ENCODE measurements at places on chromosomes 13 and 19.

DNA sequence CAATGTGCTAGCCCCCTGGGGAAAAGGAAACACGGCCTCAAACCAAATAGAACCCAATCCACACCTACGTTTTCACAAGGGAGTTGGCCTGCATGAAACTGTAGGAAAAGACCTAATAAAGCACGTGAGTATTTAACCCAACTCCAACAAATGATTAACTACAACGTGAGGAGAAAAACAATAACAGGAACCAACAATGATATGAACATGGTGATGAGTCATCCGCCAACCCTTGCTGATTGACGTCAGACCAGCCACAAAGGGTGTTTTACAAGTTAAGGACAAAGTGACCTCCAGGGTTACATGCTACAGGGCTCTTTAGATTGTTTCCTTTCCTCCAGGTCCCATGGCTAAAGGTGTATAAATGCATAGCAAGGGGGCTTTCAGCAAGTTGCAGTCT lies 460.5 kb downstream of the COG6 start:
- no peak for DNase-seq

- no peak for DNase-seq
These were observed 102.8 kb downstream of the ZIC5 start for GRCh38 chr13:99868767-99869166.

GRCh38 chr19:54436031-54436523 lies 12.9 kb upstream of the LENG8 start:
- no peak for DNase-seq

DNA sequence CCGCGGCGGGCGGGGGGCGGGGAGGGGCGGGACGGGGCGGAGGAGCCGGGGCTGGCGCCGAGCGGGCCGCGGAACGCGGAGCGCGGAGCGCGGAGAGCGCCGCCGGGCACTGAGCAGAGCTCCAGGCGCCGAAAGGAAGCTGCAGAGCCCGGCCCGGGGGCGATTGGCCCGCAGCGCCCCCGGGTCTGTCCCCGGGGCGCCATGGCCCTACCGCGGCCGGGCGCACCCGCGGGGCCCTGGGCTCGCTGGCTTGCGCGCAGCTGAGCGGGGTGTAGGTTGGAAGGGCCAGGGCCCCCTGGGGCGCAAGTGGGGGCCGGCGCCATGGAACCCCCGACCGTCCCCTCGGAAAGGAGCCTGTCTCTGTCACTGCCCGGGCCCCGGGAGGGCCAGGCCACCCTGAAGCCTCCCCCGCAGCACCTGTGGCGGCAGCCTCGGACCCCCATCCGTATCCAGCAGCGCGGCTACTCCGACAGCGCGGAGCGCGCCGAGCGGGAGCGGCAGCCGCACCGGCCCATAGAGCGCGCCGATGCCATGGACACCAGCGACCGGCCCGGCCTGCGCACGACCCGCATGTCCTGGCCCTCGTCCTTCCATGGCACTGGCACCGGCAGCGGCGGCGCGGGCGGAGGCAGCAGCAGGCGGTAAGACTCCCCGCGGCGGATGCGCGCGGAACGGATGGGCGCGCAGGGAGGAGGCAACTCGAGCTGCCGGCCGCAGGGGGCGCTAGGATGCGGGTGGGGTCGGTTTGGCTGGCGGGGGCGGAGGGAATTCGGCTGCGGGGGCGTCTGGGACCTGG lies at the start of gene PDE4A:
TSS of gene PDE4A (plus strand) at position 95 of the 796 bp plus-strand sequence. CDS start at position 322, 227 bp downstream.
- DNase-seq: peak; percentile 49

DNA sequence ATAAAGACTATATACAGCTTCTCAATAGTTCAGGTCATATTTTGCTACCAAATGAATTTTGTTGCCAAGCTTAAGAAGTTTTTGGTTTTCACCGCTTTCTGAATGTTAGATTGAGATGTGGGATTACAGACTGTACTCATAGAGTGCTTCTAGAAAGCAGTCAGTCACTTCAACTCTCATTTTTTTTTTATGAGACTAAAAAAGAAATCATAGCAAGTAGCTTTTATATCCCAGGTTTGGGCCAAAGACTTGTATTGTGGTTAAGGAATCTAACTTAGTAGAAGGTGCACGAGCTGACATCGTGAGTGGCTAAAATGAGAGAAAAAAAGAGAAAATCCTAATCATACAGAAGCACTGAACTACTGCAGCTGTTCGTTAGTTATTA lies 2.2 kb upstream of the USPL1 start:
- DNase-seq: peak; percentile 8

All from GM03348 (cell line).